ENCODE measurements at places on chromosomes 5 and 9.

DNA sequence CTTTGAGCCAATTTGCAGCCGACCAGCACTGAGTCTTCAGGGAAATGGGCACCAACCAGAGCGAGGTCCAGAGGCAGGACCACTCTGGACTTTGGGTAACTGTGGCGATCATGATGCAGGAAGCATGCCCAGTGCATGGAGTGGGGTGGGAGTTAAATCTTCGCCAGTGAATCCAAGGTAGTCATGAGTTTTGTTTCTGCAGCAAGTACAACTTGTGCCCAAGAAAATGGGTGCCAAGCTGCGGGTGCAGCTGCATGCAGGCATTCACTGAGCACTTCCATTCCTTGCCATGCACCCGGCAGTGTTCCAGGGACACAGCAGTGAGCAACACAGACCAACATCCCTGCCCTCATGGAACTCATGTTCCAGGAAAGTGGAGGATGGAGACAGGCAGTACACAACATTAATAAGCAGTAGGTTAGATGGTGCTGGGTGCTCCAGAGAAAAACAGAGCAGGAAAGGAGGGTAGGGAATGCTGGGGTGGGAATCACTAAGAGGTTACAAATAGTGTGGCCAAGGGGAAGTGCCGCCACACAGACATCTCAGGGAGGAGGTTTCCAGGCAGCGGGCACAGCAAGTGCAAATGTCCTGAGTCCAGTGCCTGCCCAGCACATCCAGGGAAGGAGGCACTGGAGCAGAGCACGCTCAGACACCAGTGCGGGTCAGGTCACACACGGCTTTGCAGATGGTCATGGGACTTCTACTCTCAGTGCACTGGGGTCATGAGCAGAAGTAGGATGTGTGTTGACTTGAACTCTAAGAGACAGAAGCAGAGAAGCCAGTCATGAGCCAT is 48.2 kb upstream of the LMX1B start:
- no peak for DNase-seq

DNA sequence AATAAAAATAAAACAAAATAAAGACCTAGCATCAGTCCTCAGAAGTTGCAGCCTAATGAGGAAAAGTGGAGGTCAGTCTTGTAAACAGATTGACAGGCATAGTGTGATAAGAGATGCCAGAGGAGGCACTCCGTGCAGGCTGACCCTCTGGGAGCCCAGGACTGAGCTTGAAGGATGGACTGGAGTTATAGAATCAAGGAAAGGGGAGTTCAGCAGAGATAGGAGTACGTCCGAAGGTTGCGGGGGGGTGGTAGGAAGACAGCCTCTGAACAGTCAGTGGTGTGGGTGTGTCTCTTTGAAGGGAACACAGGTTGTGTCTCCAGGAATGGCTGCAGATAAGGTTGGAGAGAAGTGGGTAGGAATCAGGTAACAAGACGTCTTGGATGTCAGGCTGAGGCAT is 126.1 kb upstream of the CPEB4 start:
- DNase-seq = no peak

DNA sequence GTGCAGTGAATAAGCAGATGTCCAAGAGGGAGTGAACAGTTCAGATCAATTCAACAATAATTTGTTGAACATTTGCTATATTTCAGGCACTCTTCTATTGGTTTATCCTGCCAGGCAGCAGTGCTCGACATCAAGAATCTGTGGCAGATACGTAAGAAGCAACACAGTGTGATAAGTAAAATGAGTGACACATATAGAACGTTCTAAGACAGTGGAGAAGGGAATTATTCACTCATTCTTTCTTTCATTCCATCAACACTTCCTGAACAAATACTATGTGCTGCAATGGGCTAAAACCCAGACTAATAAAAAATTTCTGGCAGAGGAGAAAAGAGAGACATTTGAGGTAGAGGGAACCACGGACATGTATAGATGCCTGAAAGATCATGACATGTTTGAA is 89.9 kb upstream of the GLIS3 start:
- DNase-seq = no peak

DNA sequence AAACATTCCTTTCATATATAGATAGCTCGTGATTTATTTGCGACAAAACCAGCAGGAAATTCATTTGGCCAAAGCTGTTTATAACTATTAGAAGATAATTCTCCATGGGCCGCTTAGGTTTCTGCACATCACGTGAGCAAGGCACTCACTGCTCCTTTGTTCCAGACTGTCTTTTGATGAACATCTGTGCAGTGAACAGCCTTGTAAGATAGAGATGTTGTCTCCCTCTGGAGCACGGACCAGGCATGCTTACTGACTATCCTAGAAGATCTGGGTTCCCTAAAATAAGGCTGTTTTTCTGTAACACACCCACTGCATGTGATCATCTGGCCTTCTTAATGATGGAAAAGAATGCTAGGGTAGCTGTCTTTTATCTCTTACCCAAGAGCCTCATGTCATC is 30.9 kb downstream of the YIPF5 start:
- no peak for DNase-seq

DNA sequence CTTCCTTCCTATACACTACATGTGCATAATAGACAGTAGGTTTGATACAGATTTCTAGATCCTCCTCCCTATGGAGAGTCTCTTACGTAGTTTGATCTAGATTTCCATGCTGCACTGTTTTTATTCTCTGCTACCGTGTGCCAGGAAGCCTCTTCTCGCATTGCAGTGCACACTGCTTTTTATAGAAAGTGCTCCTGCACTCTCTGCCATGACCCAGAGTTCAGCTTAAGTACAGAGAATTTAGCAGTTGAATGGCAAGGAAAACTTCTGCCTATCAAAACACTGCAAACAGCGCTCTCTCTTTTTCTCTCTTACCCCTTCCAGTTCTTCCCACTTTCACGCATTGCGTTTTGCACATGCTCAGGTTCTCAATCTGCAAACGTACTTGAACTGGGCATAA is 187.4 kb downstream of the ARHGAP26 start:
- DNase-seq = no peak

DNA sequence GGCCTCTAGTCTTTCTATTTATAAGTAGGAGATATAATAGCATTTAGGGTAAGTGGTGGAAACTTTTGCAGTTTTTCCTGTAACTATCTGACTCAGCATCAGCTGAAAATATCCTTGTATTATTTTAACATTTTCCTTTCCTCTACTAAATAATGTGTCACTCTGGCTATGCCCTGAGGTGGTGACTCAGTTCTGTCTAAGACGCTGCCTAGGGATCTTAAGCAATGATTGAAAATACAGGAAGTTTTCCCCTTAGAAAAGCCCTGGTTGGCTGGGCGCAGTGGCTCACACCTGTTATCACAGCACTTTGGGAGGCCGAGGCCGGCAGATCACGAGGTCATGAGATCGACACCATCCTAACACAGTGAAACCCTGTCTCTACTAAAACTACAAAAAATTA is 9.3 kb upstream of the EDIL3 start:
- DNase-seq = no peak

DNA sequence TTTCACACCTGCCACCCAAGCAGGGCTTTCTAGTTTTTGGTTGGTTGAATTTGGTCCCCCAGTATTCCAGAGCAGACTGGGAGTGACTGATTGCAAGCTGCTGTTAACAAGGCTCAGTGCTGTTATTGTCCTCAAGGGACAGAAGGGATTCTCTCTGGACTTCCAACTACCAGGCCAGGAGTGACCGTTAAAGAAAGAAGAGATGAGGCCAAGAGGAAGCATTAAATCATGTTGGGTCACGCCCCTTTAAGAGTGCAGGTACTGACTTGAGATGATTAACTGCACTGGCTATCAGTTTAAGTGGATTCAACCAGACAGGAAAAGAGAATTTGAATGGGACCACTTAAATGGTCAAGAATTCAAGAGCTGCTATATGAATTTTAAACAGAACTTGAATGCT is 220.8 kb upstream of the PCSK5 start:
- DNase-seq = no peak

GRCh38 chr5:87383216-87383615 is 29.5 kb downstream of the CCNH start:
- DNase-seq = no peak

- DNase-seq = no peak
These were observed 5.7 kb downstream of the CLTB start for GRCh38 chr5:176410486-176411180.
